ENCODE measurements at places on chromosomes 1 and 21.

DNA sequence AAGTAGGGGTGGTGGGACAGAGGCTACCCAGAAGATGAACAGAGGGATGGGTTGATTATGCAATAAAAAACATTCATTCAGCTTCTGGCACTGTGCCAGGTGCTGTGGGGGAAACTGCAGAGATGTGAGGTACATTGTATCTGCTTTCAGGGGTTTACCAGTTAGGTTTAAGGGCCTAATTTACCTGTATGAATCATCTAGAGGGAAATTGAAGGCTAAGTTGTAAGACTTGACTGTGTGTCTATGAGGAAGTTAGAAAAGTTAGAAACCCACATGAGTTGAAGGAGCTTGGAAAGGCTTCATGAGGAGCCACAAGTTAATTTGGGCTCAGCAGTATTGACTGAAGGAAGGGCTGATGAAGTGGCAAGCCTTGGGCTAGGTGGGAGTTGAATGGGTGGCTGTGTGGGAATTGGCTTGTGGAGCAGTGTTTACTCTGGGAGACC is 36.7 kb upstream of the APOBEC4 start:
- no peak for DNase-seq

- no peak for DNase-seq
Measured at GRCh38 chr1:46485564-46486431, 3.8 kb upstream of the DMBX1 start.

DNA sequence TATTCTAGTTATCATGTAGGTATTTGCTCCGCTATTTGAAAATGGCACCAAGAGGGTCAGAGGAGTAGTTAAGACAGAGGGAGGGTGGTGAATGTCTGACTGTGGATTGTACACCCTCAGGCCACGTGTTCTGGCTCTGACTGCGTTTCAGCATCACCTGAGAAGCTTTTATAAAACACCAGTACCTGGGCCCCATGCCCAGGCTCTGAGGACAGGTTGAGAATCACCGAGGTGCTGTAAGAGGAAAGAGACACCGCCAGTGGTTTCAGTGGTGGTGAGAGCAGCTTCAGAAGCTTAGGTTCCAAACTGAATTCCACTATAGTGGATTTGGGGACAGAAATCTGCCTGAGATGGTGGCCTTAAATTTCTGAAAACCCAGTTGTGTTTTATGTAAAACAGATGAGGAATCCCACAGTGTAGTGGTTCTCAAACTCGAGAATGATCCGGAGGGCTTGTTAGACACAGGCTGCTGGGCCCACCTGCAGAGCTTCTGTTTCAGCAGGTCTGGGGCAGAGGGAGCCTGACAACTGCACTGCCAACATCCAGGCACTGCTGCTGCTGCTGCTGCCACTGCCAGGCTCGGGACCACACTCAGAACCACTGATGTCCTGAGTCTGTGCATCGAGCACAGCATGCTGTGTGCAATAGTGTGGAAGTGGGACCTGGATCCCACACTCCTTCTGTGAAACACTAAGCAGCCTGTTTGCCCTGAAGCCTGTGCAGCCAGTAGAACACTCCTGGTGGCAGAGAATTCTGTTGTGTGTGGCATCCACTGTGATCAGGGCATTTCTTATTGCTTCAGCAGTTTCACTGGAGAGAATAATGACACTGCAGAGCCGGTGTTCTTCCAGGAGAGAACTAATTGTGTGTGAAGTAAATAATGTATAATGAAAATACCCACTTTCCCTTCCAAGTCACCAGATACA is 98.7 kb downstream of the SUSD4 start:
- no peak for DNase-seq

DNA sequence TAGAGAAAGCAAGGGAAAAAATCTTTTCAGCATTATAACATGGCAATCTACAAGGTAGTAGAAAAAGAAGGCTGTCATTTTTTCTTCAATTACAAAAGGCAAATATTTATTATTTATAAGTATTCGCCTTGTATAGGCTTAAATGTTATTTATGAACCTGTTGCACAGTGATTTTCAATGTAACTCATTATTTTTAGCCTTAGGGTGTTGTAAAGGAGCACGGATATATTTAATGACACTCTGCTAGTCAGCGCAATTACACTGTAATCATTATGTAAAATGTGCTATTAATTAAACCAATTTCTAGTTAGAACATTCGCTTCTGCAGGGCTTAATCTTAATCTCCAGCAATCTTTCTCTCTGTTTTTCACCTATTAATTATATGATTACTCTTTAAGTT is 145.0 kb downstream of the ATG4C start:
- no peak for DNase-seq

DNA sequence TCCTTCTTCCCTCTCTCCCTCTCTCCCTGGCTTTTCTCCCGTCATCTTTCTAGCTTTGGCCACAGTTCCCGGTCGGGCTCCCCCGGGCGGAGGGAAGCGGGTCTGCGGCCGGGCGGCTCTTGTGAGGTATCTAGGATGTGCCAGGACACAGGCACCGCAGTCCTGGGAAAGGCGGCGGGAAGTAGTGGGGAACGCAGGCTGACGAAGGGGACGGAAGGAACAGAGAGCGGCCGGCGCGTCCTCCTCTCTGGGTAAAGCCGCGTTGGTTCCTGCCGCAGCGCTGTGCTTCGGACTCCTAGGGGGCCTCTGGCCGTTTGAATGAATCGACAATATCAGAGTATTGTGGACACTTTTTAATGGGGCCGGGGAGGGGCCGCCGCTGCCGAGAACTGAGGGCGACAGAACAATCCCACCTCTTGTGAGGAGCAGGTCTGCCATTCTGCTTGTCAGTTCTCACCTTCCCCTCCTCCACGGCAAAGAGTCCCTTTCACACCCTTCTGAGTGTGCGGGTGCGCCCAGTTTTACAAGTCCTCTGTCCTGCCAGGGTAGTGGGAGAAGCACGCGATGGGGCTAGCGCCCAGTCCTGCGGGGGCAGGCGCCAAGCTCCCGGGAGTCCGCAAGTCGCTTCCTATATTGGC is 1.2 kb upstream of the LHX9 start:
- peak; percentile 28 for DNase-seq

DNA sequence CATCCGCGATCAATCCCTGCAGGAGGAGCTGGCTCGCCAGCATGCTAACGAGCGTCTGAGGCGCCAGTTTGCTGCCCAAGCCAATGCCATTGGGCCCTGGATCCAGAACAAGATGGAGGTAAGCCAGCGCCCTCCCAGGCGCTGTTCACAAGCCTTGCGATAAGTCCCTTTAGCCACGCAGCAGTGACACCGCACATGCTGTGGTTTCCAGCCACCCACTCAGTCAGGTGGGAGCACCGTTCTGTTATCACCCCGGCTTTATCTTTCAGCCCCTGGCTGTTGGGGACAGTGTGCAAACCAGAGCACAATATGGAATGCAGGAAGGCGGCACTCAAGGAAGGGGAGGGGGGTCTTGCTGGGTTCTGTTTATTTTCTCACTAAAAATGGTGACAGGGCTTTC is 41.1 kb upstream of the MTR start:
- no peak for DNase-seq

DNA sequence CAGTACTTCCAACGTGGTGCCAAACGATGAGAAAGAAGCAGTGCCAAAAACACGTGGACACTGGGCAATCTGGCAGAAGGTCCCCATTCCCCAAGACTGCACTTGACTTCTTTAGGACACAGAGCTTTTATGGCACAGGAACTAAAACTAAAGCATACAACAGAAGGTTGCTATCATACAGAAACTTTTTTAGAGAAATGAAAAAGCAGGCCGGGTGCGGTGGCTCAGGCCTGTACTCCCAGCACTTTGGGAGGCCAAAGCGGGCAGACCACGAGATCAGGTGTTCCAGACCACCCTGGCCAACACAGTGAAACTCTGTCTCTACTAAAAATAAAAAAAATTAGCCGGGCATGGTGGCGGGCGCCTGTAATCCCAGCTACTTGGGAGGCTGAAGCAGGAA is 43.0 kb downstream of the GNB1 start:
- no peak for DNase-seq

GRCh38 chr1:156366378-156367166 is 2.4 kb upstream of the RHBG start:
- DNase-seq: no peak

DNA sequence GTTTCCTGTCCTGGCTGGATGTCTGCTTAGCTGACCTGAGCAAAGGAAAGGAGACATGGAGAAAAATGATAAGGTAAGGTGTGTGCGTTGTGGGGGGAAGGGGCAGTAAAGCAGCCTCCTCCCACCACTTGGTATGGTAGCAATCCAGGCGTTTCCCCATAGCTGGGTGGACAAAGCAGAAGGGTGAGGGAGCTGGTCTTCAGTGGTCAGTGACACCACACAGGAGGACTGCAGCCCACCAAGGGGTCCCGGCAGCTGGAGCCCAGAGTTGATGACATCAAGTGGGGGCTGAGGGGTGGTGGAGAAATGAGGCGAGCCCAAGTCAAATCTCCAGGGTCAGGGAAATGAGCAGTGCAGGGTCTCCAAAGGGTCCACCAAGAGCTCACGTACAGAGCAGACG is 69.3 kb upstream of the LRRN2 start:
- no peak for DNase-seq

- no peak for DNase-seq
Measured at GRCh38 chr21:39525129-39525528, 73.4 kb downstream of the SH3BGR start.

DNA sequence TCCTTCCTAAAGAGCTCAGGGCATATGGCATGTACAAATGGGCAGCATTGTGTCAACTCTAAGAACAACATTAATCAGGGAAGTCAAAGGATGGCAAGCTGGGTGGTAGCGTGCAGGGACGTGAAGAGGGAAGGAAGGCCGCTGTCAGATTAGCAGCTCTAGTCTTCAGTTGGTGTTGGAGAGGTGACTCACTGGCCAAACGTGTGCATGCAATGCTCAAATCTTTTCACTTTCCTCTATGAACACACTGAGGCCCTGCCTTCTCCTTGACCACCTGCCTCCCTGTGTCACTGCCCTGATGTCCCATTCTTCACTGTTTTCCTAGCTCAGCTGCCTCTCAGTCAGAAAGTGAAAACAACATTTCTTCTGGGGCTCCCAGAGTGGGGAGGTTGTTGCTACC is 5.9 kb upstream of the PIGR start:
- no peak for DNase-seq

DNA sequence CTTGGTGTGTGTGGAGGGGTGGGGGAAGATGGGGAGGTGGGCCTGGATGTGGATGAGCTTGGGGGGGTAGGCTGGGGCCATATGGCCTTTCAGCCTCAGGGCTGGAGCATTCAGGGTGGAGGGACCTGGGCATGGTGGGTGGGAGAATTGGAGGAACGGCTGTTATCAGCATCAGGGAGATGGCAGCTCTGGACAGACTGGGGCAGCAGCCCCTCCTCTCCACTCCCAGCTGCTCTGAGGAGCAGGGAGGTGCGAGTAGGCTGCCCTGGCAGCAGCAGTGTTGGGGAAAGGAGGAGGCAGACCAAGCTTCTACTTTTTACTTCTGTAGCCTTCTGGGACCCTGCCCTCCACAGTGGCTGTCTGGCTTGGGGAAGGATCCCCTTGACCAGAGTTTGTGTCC is 10.2 kb downstream of the PPFIA4 start:
- no peak for DNase-seq

DNA sequence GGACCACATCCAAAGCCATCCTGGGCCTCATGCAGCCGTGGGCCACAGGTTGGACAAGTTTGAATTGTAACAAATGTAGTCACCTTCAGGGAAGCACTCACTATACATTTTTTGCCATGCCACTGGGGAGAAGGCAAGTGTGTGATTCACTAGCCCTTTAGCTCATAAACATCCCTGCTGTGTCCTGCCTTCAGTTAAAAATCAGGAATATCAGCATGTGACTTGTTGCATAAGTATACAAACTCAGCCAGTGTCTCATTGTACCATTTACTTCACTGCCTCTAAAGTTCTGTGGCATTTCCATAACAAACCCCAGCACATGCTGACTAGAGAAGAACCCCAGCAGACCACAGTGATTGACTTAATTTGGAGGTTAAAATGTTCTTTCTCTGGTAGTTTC is 142.0 kb upstream of the C1orf105 start:
- peak; percentile 53 for DNase-seq
